ENCODE measurements at places on chromosomes 7 and 10.

DNA sequence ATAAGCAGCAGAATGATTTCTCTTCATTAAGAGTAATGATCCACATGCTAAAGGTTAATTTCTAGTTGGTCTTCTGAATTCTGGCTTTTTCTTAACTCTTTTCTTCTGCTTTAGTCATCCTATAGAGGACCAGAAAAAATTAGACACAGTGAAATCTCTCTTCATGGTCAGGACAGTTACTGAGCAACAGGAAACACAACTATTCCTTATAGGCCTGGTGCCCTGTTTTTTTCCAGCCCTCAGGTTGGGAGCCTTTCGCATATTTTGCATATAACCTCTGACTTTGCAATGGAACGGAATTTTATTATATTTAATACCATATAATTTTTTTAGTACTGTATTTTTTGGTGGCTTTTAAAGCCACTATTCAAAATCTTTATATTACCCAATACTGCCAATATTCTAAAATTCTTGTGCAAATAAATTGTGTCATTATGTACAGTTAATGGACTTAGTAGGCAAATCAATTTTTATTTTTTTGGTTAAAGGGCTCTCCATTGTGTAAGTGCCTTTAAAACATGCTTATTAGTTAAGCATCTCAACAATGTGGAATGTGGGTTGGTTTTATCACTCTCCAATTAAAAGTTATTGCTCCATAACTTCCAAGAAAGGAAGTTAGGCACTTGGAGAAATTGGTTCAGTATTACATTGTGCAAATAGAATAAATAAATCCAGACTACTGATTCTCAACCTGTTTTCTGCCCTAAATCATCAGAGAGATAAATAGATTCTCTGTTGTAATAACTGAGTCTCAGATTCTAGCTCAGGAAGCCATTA, 22.5 kb downstream of the ARL4A start:
- no peak for DNase-seq

DNA sequence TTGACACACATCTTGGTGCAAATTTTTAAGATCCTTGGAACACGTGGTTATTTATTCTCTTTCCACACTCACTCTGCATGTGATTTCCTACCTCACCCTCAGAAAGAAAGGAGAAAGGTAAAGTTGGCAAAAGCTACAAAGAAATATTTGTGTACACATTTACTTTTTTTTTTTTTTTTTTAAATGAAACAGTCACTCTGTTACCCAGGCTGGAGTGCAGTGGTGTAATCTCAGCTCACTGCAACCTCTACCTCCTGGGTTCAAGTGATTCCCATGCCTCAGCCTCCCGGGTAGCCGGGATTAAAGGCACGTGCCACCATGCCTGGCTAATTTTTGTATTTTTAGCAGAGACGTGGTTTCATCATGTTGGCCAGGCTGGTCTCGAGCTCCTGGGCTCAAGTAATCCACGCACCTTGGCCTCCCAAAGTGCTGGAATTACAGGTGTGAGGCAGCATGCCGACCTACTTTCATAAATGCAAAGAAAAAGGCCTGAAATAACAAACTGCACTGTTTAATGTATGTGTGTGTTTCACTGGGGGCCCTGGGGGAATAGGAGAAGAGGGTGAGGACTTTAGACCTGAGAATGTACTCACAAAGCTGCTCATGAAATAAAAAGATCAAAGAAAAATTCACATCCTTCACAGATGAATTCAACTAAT, 71.6 kb upstream of the GRID1 start:
- no peak for DNase-seq

DNA sequence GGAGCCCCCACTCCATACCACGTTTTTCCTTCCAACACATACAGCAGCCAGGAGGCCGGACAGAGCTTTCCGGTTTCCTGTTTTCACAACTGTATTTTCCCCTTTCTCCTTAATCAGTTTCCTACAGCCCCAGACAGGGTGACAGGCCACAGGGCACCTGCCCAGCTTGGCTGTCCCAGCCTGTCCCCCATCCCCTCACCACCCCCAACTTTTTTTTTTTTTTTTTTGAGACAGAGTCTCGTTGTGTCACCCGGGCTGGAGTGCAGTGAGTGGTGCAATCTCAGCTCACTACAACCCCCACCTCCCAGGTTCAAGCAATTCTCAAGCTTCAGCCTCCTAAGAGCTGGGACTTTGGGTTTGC, 10.3 kb upstream of the HSPB1 start:
- DNase-seq: no peak

- DNase-seq: no peak
Measured at GRCh38 chr10:60420991-60421894, 31.6 kb upstream of the ANK3 start.

All from adrenal gland (tissue), 19 donors.